ENCODE measurements at places on chromosomes 4 and X.

GRCh38 chr4:123562994-123563750, 166.6 kb downstream of the SPRY1 start:
- no peak for DNase-seq

GRCh38 chr4:172686021-172686420, 482.6 kb upstream of the GALNT7 start:
- DNase-seq = no peak

GRCh38 chr4:26410385-26411293, 79.6 kb downstream of the CCKAR start:
- peak; percentile 68 for DNase-seq

DNA sequence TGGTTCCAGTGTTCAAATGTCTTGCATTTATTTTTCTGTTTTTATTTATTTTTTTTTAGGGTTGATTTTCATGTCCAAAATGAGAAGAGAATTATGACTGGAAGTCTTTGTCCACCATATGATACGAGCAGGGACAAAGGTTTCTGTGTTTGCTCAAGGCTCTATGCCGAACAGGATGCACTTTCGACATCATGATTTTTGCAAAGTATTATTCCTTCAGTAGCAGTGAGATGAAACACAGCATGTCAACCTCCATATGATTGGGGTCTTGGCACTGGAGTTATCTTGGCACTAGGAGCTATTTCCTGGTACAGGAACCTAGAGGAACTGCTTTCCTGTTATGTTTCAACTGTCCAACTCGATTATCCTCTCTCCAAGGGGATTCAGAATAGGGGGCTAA, 72.6 kb downstream of the UCHL1 start:
- no peak for DNase-seq

DNA sequence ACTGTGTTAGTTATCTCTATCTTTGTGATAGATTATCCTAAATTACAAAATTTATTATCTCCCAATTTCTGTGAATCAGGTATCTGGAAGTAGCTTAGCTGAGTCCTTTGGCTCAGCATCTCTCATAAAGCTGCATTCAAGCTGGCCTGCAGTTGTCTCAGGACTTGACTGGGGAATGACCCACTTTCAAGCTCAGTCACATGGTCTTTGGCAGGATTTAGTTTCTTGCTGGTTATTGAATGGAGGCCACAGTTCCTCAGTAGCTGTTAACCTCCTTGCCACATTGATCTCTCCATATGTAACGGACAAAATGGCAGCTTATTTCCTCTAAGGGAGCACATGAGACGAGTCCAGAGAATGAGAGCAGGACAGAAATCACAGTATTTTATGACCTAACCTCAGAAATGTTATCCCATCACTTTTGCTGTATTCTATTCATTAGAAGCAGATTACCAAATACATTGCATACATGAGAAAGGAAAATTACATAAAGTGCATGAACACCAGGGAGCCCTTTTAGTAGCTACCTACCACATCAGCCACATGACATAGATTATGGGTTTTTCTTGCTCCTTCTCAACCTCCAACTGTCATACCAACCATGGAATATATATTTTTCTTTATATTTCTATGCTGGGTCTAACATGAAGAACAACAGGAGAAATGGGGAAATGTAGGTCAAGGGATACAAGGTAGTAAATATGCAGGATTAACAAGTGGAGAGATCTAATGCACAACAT, 730.1 kb downstream of the CCSER1 start:
- DNase-seq = no peak

GRCh38 chr4:121709766-121710405, 13.1 kb upstream of the ANXA5 start:
- DNase-seq = peak; percentile 47

DNA sequence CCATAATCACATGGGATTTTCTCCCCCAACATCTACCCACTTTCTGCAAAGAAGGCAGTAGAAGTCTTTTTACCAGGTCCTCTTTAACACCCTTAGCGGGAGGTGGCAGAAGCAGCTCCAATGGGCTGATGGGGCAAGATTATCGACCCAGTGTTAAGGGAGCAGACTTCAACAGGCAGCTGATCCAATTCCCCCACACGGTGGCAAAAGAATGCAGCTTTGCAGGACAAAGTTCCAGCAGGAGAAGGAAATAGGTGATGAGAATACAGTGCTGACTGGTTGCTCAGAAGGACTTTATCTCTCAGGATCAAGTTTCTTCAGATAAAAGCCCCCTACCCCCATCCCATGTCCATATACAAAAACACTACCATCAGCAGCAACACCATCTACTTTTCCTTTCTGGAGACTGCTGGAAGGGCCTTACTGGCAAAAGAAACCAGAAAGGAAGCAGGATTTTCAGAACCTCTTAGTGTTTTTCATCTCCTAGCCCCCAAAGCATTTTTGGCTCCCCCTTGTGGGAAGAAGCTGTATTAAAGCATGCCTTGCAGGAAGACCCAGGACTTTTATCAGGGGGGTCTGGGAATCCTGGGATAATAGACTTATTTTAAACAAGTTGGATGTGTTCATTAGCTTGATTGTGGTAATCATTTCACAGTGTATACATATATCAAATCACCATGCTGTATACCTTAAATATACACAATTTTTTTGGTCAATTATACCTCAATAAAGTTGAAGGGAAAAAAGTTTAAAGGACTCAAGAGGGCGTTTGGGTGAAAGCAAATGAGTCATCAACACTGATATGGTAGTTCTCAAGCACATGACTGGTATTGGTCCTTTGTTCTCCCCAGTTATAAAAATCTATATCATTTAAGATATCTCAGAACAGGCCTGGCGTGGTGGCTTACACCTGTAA, 146.4 kb downstream of the GPC3 start:
- peak; percentile 16 for DNase-seq

DNA sequence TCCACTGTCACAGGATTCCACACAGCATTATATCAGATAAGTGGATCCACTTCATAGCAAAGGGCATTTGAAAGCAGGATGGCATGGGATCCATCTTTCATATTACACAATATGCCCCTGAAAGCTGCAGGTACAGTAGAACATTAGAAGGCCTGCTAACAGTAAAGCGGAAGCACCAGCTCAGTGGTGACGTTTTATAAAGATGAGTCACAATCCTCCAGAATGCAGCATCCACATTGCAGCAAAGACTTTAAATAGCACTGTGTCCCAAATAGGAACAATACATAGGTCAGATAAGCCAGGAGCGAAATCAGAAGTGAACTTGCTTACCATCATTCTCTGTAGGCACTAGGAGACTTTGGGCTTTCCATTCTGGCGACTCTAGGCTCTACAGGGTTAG, 609.5 kb upstream of the FAT1 start:
- DNase-seq = peak; percentile 25

GRCh38 chr4:88503344-88503743, 20.2 kb downstream of the PYURF start:
- no peak for DNase-seq

DNA sequence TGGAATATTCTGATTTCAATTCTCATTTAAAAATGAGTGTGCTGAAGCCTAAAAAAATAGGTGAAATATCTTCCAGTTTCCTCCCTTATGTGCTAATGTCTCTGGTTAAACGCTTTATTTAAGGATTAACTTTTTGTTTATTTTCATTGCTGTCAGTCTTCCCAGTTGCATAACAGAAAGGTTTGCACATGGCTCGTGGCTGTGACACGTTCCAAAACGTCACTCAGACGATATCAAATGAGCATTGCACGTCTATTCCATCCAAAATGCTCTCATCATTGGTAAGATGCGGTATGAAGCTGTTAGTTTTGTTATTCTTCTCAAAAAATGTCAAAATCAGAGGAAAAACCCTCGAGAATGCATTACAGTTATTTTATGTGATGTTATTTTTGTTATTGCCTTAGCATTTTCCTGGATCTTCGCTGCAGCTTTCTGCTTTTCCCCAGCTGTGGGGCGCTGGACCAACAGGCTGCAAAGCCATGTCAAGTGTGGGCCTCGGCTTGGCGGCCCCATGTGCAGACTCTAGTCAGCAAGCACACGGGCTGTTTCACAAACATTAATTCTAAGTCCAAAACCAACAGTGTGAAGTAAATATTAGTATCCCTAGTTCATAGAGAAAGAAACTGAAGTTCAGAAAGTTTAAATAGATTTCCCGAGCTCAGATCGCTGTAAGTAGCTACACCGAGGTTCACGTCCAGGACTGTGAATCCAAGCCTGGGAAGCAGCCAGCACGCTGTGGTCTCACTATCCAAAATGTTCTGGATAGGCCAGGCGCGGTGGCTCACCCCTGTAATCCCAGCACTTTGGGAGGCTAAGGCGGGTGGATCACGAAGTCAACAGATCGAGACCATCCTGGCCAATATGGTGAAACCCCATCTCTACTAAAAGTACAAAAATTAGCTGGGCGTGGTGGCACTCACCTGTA, 793.4 kb upstream of the FRG1 start:
- DNase-seq = no peak

- peak; percentile 53 for DNase-seq
These were observed 6.6 kb downstream of the GUCY2F start for GRCh38 chrX:109475174-109475891.

DNA sequence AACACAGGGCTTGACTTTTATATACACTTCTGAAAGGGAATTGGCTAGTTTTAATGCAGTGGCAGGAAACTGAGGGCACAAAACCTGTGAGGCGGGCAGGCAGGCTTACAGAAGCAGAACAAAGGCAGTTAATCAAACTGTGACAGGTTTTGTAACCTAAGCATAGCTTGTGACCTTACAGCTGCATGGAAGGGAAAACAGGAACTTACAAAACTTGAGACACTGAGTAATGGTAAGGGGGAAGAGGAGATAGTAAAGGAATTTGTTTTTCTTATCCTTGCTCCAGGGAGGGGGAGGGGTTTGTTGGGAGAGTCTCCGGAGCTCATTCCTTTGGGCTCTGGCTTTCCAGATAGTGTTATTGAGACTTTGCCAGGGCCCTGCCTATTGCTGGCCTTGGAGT, 55.6 kb downstream of the SLITRK4 start:
- DNase-seq = no peak

DNA sequence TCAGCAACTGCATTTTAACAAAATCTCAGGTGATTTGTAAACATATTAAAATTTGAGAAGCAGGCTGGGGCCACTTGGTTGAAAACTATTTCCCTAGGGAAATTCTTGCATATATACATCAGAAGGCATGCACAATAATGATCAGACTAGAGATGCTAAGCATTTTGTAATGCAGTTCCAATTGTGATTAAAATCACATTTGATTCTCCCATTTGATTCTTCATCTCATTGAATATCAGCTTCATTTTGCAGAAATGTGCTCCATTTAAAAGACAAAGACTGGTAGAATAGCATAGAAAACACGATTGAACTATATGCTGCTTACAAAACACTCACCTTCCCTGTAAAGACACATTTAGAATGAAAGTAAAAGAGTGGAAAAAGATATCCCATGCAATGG, 32.4 kb upstream of the FHIP1A start:
- no peak for DNase-seq
